GM20000 (cell line): ENCODE measurements at places on chromosomes 7 and 10.

DNA sequence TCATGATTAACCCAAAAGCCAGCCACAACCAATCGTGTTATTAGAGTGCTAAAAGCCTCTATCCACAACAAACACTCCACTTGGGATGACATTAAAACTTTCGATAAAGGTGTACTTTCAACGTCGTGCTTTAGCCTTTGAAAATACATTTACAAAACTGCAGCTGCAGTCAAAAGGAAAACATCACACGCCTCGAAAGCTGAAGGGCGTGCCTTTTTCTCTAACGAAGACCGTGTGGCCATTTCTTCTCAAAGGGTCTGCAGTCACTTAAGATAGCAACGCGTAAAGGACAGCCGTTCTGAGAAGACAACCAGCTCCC, 1.1 kb downstream of the ARHGAP12 start:
- no peak for DNase-seq

DNA sequence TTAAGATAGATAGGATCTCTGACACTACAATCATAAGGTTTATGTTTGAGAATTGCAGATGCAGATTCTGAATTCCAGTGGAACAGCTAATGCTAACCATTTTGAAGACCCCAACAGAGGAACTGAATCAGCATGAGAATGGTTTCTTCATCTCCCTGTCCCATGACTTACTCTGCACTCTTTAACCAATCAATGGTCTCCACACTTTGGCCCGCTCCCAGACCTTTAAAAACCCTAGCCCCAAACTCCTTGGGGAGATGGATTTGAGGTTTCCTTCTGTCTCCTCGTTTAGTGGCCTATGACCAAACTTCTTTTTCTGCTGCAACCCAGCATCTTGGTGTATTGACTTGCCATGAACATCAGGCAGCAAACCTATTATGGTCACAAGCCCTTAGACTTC, 804.9 kb downstream of the LRMDA start:
- no peak for DNase-seq

GRCh38 chr10:23676296-23676695, 237.4 kb downstream of the OTUD1 start:
- DNase-seq: no peak

DNA sequence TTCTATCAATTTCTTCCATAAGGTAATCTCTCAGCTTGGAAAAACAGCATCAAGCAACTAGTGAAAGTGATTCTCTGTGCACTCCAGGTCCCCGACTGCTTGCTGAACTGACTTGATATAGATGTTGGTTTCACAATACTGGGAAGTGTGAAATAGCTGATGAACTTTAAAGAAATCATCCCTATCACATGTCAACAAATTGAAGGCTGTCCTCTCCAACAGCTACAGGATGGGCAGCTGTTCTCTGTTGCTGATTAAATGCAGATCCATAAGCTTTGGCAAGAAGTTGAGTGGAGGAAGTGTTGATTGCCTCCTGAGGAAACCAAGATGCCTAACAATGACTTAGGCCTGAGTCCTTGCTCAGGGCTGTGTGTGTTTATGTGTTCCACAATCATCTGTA, 130.4 kb upstream of the GDF10 start:
- no peak for DNase-seq
